ENCODE measurements at places on chromosomes 1 and 21.

GRCh38 chr1:114208714-114209113 is 55.0 kb upstream of the SYT6 start:
- DNase-seq, result no peak

DNA sequence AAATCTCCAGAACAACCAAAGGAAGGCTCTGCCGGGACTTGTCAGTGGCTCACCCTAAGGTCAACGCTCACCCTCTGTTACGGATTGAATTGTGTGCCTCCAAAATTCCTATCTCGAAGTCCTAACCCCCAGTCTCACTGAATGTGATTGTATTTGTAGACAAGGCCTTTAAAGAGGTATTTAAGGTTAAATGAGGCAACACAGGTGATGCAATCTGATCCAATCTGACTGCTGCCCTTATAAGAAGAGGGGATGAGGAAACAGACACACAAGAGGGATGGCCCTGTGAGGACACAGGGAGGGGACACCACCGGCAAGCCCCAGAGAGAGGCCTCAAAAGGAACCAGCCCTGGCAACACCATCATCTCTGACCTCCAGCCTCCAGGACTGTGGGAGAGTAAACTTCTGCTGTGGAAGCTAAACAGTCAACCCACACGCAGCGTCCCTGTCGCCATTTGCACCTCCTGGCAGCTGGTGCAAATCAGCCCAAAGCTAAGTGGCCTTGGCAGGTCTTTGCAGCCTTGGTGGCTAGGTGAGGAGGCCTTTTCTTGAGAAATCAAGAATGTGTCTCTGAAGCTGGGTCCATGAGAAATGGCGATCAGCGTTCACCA is 24.2 kb downstream of the UBASH3A start:
- DNase-seq, result no peak

- DNase-seq, result no peak
Measured at GRCh38 chr21:45787371-45787770, 143.8 kb downstream of the PCBP3 start.

DNA sequence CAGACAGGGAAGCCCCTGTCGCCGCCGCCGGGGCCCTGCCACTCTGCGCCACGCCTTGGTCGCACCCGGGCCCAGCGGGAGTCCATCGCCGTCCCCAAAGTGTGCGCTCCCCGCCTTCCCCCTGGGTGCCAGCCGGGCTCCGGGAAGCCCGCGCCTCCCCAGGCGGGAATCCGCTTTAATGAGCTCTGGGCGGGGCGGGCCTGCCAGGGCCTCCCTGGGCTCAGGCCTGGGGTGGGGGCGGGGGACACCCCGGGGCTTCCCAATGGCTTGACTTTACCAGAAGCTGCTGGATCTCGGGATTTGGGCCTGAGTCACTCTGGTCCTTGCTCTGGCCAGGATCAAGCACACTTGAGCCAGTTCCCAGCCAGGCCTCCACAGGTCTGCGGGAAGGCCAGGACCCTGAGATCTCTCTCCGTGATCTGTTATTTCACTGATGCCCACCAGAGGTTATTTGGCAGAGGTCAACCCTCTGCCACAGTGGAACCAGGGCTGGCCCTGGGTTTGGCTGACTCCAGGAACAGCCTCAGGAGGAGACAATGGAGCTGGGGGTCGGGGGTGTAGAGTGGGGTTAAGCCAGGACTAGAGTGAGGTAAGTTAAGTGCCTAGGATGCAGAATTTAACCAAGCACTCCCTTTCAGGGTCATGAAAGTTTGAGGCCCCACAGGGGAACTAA is 178.4 kb upstream of the EDN2 start:
- no peak for DNase-seq
